ENCODE measurements at places on chromosomes 2 and 18.
A peak's percentile ranks its signal among the peaks of the same experiment; 100 is the strongest.

DNA sequence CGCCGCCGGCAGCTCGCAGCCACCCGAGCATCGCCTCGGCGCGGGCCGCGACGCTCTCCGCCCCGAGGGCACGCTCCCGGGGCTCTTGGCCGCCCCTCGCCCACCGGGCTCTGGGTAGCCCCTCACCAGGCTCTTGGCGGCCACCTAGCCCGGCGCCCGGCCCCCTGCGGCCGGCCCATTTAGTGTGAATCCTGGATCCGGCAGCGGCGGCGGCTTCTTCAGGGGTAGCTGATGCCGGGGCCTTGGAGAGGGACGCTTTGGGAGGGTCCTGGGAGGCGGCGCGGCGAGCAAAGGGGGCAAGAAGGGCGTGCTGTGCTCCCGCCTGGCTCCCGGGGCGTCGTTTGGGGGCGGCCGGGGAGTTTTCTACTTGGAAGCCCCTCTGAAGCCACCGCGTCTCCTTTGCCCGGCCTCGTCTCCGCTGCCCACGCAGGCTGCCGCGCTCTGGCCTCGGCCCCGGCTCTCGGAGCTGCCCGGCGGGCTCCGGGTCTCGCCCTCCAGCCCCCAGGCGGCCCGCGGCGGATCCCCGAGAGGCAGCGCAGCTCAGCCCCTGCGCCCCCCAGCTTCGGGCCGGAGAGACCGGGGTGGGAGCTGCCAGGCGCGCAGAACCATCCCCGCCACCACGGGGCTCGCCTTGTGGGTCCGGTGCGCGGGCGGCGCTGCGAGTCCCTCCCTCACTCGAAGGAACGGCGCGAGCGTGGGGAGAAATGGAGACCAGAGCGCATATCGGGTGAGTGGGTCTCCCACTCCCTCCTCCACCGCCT is 509 bp downstream of the PIEZO2 start:
- DNase-seq = peak; percentile 36

- DNase-seq = no peak
Observed at GRCh38 chr2:198961547-198961946, 496.2 kb downstream of the SATB2 start.

DNA sequence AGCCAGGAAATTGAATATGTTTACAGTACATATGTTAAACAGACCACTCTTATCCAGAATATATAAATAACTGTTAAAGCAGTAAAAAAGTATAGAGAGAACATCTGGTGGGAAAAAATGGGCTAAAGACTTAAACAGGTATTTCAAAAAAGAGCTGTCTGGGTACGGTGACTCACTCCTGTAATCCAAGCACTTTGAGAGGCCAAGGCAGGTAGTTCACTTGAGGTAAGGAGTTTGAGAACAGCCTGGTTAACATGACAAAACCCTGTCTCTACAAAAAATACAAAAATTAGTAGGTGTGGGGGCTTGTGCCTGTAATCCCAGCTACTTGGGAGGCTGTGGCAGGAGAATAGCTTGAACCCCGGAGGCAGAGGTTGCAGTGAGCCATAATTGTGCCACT is 171.4 kb upstream of the FSIP2 start:
- no peak for DNase-seq

DNA sequence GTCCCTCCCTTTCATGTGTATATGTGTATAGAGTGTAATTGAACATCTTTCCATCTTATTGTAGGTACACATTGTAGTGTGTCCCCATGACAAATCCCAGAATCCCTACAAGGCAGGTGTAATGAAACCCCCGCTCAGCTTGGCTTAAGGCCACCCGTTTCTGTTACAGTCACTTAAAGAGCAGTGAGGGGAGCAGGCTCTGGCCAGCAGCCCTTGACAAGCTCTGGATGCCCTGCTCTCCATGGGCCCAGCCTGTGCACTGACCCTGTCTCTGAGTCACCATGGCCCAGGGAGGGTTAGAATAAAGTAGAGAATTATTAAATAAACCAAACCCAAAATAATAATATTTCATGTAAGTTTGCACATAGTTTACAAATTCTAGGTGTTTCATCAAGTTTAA is 17.2 kb upstream of the MAL start:
- no peak for DNase-seq

DNA sequence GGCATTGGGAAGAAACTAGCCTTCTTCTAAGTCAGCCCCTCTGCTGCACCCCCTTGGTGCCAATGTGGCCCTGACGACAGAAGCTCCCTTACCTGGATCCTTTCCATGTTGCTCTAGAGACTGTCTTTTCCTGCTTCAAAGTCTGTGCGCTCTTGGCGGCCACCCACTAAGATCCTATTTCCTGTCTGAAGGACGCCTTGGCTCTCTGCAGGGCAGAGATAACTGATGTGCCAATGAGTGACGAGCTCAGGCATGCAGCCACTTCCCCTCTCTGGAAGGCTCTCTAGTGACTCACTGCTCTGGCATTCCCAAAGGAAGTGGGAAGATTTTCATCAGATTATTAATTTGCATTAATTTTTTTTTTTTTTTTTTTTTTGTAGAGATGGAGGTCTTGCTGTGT is 273.5 kb downstream of the CDH20 start:
- peak; percentile 79 for DNase-seq

- no peak for DNase-seq
Observed at GRCh38 chr2:219595256-219595655, 2.4 kb upstream of the STK11IP start.

- no peak for DNase-seq
Observed at GRCh38 chr2:19754907-19755306, 146.9 kb downstream of the TTC32 start.

- DNase-seq = no peak
Observed at GRCh38 chr2:78353168-78353567, 672.3 kb upstream of the REG3G start.
